ENCODE measurements at places on chromosomes 13 and 19.

DNA sequence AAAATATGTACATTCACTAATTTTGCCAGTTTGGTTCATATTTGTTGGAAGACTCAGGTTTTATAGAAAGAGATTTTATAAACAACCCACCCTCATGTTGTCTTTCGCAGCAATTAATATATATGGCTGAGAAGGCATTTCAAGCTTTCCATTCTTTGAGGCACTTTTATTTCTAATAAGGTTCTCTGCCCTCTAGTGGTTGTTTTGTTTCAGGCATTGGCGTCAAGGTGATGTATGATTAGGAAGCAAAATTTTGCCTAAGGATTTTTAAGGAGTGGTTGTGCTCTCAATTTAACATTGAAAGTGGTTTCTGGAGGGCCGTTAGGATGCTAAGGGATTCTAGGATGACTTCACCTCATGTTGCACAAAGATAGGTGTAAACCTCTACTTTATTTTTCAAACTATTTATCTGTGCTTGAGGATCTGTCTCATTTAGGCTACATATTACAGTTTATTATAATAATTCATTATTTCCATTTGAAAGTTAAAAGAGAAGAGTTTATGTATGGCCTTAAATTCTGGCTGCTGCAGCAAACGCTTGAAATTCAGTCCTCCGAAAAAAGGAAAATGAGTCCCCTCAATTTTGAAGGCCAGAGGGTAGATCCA lies 35.9 kb downstream of the OXGR1 start:
- no peak for DNase-seq

- DNase-seq: no peak
Measured at GRCh38 chr19:13521066-13521465, 14.8 kb upstream of the CACNA1A start.

DNA sequence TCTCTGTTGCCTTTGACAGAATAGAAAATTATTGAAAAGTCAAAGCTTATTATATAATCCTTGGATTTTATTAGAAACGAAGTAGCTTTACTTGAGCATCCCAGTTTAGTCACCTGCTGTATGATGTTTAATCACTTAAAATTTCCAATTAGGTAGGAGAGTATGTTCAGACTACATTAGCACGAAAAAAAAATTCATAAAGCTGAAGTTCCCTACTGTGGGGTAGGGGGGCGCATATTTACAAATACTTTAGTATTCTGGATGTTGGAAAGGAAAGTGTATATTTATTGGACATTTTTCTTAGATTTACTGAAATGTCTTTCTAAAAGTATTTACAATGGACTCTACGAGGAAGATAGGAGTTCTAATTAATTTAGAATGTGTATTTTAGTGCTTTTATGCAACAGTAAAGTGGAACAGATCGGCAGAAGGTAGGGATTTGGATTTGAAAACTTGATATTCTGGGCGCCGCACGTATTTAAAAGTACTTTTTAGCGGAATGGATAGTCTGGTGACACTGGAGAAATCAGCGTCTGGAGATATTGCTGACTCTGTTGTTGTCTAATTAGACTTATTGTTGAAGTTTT lies 1.9 kb downstream of the CDK8 start:
- no peak for DNase-seq

GRCh38 chr13:77952737-77953136 lies 34.1 kb upstream of the EDNRB start:
- no peak for DNase-seq

DNA sequence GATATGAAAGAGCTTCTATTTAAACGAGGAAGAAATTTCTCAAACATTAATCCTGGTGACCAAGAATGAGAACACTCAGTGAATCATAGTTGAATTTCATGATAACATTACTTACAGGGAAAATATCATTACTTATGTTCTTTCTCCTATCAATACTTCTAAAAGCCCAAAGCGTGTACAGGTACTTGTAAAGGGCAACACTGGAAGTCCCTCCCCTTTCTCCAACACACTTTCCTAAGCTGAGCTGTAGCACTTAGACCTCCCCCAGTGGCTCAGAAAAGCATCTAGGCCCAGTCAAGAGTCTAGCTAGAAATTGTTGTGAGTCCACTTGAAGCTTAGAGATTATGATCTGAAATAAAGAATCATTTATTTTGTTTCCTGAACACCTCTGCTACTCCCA lies 150.7 kb downstream of the ABCC4 start:
- DNase-seq: no peak

GRCh38 chr13:98959291-98959690 lies 18.6 kb downstream of the DOCK9 start:
- DNase-seq: no peak

GRCh38 chr13:106657104-106657503 lies 89.2 kb upstream of the ARGLU1 start:
- no peak for DNase-seq

DNA sequence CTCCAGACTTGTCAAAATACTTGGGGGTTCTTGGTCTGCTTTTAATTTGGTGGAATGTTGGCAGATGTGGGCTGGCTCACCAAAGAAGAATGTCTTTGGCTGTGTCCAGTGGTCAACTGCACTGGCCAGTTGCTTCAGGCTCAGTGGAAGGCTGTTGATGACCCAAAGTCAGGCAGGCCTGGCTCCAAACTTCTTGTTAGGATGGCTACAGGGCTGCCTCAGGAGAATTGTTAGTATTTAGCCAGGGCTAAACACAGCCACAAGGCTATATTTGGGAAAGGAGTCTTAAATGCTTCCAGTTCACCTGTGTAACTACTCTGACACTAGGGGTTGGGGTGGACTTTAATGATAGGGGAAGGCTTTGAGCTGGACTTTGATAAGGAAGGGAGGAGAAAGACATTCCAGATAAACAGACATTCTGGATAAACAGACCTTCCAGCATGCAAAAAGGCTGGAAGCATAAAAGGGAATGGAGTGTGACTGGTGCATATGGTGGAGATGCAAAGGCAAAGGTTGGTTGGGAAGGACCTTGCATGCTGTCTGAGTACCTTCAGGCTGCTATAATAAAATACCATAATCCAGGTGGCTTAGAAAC lies 116.8 kb downstream of the FOXO1 start:
- DNase-seq: no peak

DNA sequence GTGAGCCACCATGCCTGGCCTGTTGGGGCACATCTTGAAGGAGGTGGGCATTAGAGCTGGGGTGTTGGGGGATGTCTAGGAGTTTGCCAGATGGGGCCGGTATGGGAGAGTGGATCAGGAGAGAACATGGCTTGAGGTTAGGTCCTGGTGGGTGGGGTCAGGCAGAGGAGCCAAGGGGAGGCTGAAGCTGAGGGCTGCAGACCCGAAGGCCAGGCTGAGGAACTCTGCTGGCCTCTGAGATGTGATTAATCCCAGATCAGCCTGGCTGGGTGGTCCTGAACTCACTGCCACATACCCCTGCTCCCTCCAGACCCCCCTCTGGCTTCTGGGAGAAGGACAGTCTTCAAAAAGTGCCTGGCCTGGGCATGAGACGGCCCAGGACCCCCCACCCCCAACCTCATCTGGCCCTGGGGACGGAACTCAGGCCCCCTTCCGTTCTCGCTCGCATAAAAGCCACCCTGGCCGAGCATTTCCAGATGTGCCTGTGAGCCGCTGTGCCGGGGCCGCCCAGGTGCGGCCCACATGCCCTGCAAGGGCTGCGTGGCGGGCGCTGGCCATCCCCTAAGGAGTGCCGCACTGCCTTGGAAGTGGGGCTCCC lies 2.7 kb downstream of the FSTL3 start:
- no peak for DNase-seq

GRCh38 chr13:65300220-65300619 lies 1929.9 kb downstream of the PCDH9 start:
- DNase-seq: no peak

DNA sequence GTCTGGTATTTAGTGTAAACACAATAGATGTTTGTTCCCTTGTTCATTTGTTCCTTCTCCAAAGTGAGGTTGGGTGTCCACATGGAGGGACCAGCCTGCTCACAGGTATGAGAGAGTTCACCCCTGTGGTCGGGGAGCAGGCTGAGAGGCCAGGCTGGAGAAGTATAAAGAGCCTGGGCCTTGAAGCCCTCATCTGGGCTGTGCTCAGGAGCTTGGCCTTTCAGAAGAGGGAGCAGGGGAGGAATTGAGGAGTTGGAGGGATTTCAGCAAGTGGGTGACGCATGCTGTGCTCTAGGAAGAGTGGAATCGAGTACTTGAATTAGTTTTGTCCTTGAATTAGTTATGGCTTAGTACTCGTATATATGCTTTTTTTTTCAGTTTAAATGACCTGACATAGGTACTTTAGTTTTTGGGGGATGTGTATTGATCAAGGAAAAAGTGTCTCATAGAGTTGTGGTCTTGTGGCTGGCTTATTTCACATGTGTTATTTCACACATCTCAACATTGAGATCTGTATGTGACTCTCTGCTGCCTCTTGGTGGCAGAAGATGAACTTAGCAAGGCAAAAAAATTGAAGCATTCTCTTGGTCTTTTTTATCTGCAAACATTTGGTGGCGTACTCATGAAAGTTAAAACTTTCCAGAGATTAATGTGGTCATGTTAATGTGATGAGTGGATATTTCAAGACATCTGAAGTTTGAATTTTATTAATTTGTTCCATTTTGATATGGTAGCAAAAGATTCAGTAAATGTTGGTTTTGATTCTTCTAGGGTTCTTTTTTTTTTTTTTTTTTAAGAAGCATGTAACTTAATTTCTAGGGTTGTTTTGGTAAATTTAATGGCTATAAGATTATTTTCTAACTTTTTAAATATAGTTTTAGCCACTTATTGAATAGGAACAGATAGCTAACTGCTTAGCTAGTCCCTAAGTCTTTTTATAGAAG lies 54.3 kb downstream of the SLAIN1 start:
- DNase-seq: peak; percentile 24

GRCh38 chr19:54164369-54165068 lies 5.0 kb upstream of the LENG1 start:
- DNase-seq: peak; percentile 83

DNA sequence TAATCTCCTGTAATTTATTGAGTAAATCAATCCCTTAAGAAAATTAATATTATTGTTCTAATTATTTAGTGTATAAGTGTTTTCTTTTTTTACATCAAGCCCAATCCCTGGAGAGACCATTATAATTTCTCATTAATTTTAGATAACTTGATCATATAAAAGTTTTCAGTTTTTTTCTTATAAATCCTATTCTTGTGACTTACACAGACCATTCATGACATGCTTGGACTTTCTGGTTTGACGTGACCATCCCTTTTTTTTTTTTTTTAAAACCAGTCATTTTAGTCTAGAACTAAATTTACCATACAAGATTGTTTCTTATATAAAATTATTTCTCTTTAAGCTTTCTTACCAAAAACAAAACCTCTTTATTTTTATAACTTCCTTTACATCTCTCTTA lies 5.4 kb upstream of the MTRF1 start:
- DNase-seq: no peak
